Stimulated activated CD4-positive, alpha-beta T cell treated with anti-CD3 and anti-CD28 coated beads, TNF-alpha, amount 100 ng/mL, for 1 hour (primary cell): ENCODE measurements at places on chromosomes 7 and 10.

GRCh38 chr7:157428554-157428945 lies 91.7 kb downstream of the DNAJB6 start:
- DNase-seq, result no peak

DNA sequence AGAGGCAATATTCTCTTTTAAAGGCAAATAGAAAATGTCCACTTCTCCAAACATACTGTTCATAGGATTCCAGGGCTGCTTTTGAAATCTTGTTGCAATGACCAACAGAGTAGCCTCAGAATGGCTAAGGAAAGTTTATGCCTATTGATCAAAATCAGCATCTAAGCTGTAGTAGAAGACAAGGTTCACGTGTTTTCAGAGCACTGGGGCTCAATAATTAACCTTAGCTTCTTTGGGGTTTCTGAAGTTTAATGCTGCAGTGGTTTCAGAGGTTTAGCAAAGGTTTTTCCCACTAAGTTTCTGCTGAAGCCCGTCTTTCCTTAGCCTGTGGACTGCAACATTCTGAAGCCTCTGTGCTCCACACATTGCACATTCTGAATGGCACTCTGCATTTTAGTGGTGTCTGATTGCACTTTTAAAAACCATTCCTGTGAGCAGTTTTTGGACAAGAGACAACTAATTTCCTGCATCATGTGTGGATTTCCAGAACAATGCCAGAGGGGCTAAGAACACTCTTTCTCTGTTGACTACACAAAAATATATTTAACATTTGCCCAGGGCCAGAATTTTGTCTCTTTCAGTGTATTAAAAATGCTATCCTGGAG lies 342.5 kb downstream of the PTEN start:
- no peak for DNase-seq

DNA sequence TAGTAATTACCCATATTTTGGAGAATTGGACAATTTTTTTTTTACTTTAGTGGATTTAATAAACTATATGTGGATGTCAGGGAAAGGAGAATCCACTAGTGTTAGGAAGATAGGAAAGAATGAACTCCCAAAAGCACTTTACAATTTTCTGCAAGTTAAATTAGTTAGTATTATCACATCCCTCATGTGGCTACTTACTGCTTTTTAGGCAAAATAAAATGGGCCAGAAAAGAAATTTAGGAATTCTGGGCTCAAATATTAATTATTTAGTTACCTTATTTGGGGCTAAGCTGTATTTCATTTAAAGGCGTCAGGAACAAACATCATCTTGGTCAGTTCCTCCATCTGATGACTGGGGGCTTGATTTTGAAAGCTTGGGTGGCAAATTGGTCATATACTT lies 4.8 kb upstream of the CUX1 start:
- DNase-seq, result no peak

DNA sequence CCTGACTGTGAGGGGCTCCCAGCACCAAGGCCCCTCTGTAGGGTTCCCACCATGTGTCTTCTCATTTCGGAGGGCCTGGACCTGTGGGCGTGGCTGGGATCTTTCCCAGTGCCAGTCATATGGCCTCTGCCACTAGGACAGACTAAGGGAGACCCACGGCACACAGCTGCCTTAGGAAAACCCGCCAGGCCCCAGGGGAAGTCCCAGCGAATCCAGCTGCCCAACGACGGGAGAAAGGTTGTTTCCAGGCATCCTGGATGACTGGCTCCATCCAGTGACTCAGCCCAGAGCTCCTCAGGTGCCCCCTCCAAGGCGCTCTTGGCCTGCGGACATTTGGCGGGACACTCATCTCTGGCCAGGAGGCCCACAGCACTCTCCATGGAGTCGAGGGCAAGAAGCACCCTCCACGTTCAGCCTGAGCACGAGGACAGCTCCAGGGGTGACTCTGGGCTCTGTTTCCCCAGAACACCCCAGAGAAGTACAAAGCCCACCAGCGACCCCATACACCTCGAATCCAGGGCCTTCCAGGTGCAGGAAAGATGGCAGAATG lies 39.9 kb downstream of the PWWP2B start:
- DNase-seq, result no peak

- DNase-seq, result no peak
Observed at GRCh38 chr10:72098301-72098835, 10.0 kb upstream of the SPOCK2 start.

DNA sequence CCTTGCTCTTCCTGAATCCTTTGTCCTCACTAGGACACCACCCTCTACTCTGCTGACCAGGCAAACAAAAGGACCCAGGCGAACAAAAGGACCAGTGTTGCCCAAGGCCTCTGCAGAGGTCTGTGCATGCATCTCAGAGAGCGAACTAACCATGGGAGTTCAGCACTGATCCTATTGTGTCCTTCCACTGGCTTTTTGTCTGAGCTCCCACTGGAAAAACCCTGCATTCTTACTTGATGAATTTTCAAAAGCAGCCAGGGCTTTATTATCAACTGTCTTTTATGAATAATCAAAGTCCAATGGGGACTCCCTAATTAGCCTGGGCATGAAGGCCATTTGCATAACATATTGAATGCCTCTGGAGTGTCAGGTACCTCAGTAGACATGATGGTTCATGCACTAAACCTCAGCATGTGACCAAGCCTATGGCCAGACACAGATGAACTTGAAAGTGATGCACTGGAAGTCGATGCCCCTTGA lies 140.6 kb downstream of the KCNMA1 start:
- no peak for DNase-seq

- no peak for DNase-seq
Observed at GRCh38 chr7:146736446-146737190, 620.0 kb downstream of the CNTNAP2 start.

- DNase-seq, result no peak
Observed at GRCh38 chr7:150999497-151000230, 8.8 kb downstream of the NOS3 start.

- no peak for DNase-seq
Observed at GRCh38 chr7:82841828-82842227, 320.9 kb downstream of the PCLO start.

DNA sequence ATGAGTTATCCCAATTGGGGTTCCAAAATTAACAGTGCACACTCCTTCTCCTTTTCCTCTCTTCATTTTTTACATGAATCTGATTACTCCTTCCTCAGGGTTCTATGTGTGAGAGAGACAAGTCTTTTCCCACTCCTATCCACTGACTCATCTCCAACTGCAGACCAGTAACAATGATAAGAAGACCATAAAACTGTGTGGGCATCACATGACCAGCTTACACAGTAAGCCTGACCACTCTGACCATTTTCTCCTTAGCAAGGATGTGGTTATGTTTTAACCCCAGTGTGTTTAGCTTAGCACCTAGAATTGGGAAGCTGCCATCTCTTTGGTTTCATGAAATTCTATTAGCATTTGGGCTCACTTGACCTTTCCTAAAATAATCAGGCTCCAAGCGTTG lies 145.0 kb upstream of the CALCR start:
- no peak for DNase-seq

GRCh38 chr7:136039577-136040345 lies 62.6 kb upstream of the MTPN start:
- no peak for DNase-seq

GRCh38 chr10:59843748-59844147 lies 62.6 kb downstream of the CCDC6 start:
- no peak for DNase-seq

DNA sequence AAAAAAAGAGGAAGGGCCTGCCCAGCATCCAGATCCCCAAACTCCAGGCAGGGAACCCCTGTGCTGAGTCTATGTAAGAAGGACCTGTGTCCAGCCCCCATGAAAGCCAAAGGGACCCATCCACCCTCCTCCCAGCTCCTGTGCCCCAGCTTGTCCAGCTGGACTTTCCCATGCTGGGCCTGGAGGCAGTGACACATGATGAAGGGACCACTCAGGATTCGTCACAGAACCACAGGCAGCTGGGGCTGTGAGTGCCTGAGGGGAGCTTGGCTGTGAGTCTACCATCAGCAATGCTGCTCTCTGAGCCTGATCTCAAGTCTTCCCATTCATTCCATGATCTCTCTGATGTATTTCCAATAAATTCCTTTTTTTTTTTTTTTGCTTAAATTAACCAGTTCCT lies 36.2 kb upstream of the MNX1 start:
- no peak for DNase-seq

- DNase-seq, result no peak
Observed at GRCh38 chr7:23332193-23332592, 33.1 kb downstream of the MALSU1 start.

DNA sequence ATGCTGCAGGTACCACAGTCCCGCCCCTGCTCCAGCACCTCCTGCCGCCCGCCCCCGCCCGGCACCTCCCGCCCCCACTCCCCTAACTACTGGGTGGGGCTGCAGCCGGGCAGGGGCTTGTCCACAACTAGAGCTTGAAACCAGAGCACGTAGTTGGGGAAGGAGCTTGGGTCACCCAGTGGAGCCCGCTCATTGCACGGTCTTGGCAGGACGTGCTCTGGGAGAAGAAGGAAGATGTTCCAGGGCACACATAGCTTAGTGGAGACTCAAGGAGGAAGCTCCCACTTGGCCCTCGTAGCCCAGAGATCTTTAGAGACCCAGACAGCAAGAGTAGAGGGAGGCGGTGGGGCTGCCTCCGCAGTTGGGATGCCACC lies 692 bp downstream of the IGFBP1 start:
- no peak for DNase-seq

GRCh38 chr10:7056216-7056615 lies 354.6 kb downstream of the SFMBT2 start:
- no peak for DNase-seq

GRCh38 chr7:115779561-115779960 lies 251.0 kb downstream of the TFEC start:
- no peak for DNase-seq

DNA sequence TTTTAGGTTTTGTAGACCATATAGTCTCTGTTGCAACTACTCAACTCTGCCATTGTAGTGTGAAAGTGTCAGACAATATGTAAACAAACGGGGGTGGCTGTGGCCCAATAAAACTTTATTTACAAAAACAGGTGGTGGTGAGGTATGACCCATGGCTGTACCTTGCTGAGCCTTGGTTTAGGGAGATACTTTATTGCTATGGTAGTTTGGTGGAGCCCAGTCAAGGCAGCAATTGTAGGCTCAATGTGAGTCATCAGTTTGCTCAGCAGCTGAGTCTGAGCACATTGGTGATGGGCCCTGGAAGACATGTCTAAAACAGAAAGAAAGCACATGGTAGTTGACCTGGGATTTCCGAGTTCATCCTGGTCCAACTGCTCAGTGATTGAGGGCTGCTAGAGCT lies 242.5 kb downstream of the REEP3 start:
- no peak for DNase-seq

DNA sequence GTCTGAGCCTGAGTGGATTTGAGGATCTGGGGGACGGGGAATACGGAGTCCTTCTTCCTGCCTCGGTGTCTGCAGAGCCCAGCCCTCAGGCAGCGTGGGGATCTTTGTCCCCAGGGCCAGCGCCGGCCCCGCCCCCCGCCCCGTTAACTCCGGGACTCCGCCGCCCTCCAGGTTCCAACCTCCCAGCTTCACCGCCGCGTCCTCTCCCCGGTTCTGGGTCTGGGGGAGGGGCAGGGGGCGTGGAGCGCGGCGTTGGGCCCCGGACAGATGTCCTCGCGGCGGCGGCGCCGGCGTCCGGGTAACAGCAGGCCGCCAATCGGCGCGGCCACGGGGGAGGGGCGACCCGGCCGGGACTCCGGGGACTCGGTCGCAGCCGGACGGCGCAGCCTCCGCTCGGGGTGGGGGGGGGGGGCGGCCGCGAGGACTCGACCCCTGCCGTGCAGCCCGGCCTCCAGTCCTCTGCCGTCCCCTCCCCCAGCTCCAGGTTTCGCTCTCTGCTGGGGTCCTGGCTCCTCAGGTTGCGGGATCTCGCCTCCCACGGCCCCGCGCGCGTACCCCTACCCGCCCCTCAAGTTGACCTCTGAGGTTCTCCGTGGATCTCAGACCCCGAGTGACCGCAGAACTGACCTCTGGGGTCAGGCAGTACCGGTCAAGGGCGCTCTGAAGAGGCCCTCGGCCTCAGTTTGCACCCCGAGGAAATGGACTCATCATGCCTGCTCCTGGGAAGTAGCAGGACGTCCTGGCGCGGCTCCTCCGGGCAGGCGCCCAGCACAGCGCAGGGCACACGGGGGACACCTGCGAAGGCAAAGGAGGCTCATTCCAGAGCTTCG lies 2.3 kb upstream of the ELFN1 start:
- no peak for DNase-seq

DNA sequence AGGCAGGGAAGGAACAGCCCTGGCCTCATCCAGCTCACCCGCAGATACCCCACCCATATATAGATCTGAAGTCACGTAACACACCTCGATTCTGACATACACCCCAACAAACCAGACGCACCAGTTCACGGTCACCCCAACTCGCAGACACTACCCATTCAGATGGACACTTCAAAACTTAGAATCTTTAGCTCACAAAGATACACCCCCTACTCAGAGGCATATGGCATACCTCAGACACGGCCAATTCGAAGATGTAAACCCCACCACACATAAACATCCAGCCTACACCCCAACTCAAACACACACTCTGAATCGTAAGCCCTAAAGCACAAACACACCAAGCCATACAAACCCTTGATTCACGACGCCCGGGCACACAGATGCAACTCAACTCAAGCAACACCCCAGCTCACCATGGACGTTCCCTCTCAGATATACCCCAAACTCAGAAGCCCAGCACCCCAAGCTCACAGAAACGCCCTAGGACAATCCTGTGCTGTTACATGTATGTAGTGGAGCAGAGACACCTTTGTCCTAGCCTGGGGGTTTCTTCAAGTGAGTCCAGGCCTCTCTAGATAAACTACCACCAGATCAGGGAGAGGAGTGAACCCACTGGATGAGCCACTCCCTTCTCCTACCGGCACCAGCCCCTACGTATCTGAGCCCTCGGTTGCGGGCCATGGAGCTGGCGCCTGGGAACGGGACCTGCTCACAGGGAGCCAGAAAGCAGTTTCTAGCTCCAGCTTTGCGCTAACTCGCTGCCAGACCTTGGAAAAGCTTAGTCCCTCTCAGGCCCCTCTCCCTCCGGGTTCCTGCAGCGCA lies 8.8 kb downstream of the PSD start:
- DNase-seq, result no peak

DNA sequence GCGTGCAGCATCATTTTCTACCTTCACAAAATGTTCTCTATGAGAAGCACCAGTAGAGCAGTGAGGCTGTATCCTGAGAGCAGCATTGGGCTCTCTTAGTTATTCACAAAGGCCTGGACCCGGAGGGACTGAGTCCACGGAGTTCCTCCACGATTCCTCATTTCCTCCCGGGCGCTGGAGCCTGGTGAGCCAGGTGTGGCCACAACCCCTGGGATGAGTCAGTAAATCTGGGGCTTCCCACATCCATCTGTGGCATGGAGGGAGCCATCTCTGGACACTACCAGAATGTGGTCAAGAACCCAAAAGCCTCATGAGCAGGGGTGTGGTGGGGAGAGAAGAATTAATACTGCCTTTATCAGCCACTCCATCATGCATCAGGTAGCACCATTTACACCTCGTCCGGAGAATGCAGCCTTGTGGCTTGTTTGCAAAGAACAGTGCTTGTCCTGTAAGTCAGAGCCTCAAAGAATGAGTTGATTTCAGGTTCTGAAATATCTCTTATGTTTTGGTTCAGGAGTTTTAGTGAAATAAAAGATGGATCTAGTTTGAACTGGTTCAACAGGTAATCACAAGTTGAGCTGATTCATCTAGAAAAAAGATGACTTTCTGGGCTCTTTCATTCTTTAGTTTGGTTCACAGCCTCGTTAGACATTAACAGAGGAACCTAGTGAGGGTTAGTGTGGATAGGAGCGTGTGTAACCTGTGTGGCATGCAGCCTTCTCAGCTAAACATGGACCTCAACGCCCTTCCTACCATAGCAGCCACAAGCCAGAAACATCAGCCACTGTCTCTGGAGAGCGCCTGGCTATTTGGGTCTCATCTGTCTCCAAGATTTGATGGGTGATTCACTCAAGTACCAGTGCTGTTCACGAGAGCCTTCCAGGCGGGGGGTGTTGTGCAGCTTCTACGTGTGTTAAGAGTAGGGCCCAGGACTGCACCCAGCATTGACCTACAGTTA lies 95.2 kb downstream of the WDR37 start:
- no peak for DNase-seq
